Stimulated activated CD4-positive, alpha-beta T cell treated with anti-CD3 and anti-CD28 coated beads, Interleukin-12 subunit alpha, Interleukin-12 subunit beta, amount 100 ng/mL, for 48 hours (primary cell): ENCODE measurements at places on chromosomes 1 and 21.

DNA sequence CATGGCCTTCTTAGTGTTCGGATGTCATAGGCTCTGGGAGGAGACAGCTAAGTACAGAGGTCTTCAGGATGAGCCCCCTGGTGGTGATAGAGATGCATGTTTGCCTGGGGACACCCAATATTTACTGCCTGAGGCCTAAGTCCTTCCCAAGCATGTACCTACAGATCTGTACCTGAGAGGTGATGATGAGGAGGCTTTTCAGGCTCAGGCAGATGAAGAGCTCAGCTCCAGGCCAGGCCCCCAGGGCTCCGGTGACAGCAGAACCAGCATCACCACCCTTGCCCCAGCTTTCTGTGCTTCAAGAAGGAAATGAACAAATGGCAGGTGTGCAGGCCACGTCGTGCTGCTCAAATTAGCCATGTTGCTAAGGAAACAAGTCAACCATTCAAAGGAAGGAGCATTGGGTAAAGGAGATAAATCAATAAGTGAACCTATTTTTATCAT is 21.1 kb downstream of the CACNA1E start:
- no peak for DNase-seq

DNA sequence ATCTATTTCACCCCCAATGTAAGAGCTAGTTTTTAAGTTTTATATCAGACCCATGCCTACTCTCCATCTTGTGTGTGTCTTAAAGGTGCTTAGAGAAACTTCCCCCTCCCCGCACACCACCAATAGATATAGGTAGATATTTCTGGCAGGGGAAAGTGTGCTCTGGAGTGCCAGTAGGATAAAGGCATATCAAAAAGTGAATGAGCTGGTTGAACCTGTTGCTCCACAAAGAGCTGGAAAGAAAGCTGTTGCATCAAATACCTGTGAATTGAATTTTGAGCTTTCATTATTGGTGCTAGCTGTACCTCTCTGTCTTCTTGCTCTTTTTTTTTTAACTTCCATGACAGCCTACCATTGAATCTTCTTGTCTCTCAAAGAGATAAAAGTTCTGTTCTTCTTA is 32.8 kb downstream of the ARID1A start:
- DNase-seq = no peak

- DNase-seq = no peak
These were observed 3.5 kb downstream of the LRP8 start for GRCh38 chr1:53324321-53324720.

DNA sequence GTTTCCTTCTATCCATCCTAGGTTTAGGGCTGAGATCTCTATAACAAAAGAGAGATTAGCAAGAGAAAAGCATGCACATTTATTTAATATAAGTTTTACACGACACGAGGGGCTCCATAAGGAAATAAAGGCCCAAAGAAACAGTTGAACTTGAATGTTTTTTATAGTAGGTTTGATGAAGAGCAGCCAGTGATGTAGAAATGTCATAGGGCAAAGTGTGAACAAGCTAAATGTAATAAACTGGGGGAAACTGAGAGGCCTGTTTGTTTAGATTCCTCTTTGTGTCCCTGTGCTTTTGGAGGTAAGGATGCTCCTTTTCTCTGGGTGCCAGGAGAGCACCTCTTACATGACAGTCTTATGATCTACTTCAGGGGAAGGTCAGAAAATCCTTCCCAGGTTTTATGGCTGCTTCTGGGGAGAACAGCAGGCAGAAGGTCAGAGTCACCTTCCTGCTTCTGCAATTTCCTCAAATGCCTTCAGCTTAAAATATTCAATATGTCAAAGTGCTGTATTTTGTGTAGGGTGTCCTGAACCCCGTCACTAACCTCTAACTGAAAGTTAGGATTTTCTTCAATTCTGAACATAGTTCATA is 9.5 kb upstream of the HORMAD1 start:
- DNase-seq = no peak

DNA sequence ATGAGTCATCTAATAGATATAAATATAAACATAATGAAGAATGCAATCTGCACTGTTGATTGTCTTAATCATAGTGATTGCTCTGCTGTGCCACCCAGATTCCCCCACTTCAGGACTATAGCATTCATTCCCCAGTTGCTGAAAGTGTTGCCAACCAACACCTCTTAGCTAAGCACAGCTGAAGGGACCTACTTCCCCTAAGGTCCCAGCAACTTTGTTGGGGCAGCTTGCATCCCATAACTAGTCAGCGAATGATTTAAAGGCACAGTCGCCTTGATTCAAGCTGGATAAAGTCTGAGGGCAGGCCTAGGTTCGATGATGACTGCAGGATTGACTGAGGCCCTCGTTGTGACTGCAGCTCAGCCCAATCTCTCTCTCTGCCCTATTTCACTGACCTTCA is 14.3 kb upstream of the RGS1 start:
- no peak for DNase-seq

GRCh38 chr1:114082867-114083585 is 70.6 kb downstream of the SYT6 start:
- no peak for DNase-seq

DNA sequence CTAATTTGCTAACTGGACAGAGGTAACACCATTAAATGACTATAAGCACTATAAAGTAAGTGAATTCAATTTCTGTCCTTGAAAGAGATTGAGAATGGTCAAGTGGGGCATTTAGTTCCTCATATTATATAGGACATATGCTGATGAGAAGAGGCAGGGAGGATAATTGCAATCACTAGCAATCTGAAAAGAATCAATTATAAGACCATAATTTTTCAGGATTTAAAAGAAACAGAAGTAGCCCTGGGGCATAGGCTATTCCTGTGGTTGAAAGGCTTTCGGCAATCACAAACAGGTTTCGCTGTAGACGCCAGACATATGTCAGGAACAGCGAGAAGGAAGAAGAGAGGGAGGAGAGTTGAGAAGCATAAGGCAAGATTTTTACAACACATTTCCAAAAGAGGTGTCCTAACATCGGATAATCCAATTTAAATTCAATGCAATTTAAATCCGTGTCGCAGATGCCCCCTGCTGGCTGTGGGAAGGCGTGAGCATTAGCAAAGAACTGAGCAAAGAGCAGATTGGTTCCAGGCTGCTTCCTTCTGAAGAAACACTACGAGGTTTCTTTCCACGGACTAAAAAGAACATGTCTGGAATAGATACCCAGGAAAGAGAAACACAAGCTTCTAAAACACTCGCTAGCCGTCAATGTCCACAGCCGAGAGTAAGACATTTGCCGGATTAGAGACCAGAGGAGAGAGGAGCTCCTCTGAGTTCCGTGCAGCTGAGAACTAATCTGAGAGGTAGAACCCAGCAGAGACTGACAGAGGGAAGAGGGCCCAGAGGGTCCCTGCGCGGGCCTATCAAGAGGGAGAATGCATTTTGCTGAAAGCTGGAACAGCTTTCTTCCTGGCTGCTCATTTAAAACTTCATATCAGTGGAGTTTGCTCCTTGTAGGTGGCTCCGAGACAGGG is 27.9 kb downstream of the RGS5 start:
- DNase-seq = peak; percentile 2

GRCh38 chr1:145773423-145773822 is 50.5 kb downstream of the RNF115 start:
- DNase-seq = no peak

GRCh38 chr1:235018161-235018560 is 110.5 kb downstream of the TOMM20 start:
- DNase-seq = no peak

DNA sequence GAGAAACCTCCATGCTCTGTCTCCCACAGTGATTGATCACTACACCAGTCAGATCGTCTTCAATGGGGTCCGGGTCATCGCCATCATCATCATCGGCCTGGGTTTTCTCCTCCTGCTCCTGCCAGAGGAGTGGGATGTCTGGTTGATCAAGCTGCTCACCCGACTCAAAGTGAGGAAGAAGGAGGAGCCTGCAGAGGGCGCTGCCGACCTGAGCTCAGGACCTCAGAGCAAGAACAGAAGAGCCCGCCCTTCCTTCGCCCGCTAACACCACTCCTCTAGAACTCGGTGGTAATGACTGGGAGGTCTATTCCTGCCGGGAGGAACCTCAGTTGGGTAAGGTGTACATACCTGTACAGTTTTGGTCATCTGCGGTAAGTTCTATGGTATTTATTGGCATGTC is 50.3 kb upstream of the COA6 start:
- peak; percentile 41 for DNase-seq

DNA sequence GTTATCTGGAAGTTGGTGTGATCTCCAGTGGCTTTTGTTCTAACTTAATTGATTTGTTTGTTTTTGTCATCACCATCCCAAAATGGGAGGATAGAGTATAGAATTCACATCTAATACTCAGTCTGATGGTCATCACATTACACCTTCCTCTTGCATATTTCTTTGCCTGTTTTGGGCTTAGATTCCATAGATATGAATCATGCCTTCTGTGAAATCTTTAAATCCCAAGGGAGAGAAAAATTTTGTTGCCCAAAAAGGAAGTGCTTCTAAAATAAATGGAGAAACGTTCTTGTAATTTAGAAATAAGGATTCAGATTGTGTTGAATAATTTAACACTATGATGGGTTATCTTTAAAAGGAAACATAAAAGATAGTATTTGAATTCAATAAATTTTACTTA is 446.0 kb upstream of the LRRC7 start:
- DNase-seq = no peak

DNA sequence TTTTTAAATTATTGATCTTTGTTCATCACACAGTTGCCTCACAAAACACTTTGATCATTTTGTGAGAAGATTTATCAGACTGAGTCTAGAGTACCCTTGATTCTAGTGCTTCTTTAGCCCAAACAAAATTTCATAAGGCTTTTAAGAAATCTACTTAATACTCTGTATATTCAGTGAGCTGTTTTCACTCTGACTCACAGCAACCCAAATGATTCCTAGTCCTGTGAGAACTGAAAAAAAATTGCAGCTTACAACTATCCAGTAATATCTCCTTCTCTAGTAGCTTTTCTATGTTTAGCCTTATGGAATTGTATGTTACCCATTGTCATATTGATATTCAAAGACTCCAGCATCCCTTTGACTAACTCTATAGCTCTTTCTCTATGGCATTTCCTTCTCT is 915.6 kb downstream of the AMY1C start:
- no peak for DNase-seq

GRCh38 chr1:181898773-181899172 is 162.7 kb downstream of the ZNF648 start:
- DNase-seq = no peak

- no peak for DNase-seq
These were observed 4.3 kb upstream of the FGGY start for GRCh38 chr1:59292562-59292961.

DNA sequence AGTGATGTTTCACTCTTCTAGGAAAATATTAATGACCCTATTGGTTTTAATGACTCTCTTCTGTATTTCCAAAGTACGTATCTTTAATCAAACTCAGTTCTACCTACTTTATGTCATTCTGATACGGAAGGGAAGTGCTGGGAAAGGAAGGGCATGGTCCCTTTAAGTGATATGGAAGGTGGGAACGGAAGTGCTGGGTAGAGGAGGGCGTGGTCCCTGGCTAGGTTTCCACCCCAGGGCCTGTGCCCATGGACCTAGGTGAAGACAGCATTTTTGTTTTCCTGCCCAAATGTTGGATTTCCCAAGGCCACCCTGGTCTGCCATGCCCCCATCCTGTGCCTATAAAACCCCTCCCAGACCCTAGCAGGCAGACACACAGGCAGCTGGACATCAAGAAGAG is 24.0 kb downstream of the RGS4 start:
- no peak for DNase-seq

- DNase-seq = peak; percentile 73
These were observed at the start of gene ANKRD35 for GRCh38 chr1:145885738-145886287. Gene ANKRD35, minus strand, starts transcription at chr1:145885866. Its CDS starts 108 bp downstream, at chr1:145885758.

GRCh38 chr1:38076038-38076437 is 29.4 kb upstream of the POU3F1 start:
- no peak for DNase-seq

GRCh38 chr1:245484176-245484575 is 329.4 kb downstream of the KIF26B start:
- no peak for DNase-seq
